ENCODE measurements at places on chromosomes 4 and X.
A peak's percentile ranks its signal among the peaks of the same experiment; 100 is the strongest.

GRCh38 chr4:93710101-93710846 is 118.3 kb upstream of the ATOH1 start:
- peak; percentile 32 for DNase-seq

GRCh38 chr4:102901804-102902203 is 33.0 kb downstream of the CISD2 start:
- no peak for DNase-seq

DNA sequence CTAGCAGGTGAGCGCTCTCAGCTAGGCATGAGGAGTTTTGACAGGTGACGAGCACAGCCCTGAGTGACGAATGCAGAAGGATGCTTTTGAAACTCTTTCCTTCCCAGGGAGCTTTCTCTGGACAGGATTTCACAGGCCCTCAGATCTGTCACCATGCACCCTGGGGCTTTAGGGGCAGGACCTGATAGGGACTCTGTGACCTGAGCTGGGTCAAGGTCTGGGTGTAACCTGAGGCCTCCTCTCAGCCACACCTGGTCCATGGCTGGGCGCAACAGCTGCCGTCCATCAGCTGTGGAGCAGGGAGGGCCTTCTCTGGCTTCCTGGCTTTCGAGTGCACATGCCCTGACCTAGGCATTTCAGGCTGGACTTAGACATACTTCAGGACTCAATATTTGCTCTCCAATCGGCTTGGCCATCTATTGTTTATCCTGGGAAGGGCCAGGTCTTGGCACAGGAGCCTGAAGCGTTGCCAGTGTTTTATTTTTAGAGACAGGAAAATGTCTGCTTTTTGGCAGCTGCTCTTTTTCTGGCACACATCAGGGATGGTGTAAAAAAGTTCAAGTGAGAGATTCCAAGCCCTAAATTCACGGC is 56.4 kb downstream of the C4orf51 start:
- no peak for DNase-seq

DNA sequence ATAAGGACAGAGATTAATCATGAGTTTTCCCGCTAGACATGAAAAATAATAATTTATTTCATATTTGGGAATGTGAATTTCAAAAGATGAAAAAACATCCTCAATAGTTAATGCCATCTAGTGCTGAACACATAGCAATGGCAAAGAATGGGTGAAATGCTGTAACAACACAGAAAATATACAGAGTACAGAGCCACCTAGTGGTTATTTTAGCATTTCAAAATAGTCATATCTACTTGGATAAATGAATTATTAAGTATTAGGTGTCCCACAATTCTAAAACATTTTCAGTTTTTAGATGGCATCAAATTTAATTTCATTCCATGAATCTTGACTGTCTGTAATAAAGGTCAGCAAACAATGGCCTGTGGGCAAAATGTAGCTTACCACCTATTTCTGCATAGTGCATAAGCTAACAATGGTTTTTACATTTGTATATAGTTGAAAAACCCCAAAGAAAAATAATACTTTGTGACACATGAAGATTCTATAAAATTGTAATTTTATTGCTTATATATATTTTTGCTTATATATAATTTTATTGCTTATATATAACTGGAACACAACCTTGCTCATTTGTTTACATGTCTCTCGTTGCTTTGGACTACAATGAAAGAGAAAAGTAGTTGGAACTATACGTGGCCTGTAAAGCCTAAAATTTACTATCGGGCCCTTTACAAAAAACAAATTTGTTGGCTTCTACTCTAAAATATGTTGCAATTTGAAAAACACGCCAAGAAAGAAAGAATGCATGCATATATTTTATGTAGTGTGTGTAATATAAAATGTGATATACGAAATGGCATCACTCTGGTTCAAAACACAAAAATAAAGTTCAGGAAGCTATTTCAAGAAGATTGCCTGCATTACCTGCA is 99.1 kb upstream of the FAM47C start:
- peak; percentile 26 for DNase-seq

GRCh38 chrX:18160369-18160768 is 60.3 kb downstream of the BEND2 start:
- no peak for DNase-seq

DNA sequence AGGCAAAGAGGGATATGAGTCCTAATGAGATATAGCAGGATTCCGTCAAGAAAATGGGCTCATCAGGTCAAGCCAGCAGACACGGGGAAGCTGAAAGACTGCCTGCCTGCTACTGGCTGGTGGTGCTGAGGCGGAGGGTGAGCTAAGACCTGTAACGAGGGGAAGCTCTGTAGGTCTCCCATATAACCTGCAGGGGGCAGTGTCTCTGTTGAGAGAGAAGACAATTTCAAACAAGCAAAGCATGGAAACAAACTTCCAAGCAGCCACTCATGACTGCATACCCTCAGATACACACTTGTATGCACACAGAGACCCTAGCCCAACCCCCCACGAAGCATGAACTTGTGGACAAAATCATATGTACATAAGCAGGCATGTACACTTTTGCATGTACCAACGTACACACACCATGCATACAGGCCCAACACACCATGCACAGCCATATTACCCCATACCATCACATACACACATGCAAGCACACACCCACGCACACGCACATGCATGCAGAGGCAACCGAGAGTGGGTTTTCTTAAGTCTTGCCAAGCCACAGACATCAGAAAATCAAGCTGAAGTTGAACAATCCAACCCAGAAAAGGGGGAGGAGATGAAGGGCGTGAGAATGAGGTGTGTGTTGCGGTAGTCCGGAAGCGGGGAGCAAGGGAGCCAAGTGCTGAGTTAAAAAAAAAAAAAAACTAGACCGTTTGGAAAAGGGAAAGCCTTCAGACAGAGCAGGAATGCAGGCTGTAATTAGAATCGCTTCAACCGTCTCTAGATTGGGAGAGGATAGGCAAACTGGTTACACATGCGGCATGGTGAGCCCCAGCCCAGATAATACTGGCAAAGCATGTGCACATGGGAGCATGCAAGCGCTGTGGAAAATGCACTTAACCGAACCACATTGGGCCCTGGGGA is 71.0 kb downstream of the PJA1 start:
- DNase-seq = peak; percentile 53

DNA sequence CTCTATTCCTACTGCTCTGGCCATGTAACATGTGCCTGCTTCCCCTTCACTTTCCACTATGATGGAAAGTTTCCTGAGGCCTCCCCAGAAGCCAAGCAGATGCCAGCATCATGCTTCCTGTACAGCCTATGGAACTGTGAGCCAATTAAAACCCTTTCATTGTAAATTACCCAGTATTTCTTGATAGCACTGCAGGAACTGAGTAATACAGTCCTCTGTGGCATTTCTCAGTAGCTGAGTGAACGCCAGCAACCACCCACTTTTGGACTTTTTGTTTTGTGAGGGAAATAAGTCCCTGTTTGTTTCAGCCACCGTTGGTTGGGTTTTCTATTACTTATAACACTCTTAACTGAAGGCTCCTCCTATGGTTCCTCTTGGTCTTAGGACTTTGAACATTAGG is 104.1 kb downstream of the C4orf51 start:
- no peak for DNase-seq
